ENCODE measurements at places on chromosomes 2 and 18.

- no peak for DNase-seq
Observed at GRCh38 chr2:197950006-197950405, 145.6 kb downstream of the PLCL1 start.

DNA sequence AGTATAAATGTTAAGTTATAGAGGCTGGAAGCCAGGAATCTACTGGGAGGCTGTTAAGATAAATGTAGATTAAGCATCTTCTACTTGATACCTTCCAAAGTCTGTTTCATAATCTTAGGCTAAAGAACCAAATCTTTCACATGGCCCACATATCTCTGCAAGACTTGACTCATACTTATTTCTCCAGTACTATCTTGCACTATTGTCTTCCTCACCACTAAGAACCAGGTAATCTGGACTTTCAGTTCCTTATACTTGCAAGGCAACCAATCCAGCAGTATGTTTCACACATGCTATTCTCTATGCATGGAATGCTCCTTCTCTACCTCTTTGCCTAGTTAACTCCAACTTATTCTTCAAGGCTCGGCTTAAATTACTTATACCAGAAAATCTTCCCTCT is 62.2 kb downstream of the RBMS1 start:
- no peak for DNase-seq

DNA sequence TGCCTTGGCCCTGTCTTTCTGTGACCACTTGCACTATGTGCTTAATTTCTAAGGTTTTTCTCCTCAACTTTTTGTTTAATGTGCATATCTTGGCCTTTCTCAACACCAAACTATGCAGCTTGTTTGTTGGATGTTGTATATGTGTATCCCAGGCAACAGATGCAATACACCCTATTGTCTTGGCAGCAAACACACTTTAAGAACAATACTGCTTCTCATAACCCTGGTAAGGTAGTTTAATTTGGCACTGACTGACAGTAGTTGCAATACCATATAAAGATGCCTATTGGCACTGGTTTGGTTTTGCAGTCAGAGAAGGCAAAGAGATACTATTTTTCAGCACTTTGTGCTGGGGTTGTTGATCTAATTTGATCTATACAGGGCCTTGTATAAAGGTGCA is 360.7 kb upstream of the CWC22 start:
- no peak for DNase-seq

GRCh38 chr2:2689306-2689705 is 358.2 kb upstream of the MYT1L start:
- no peak for DNase-seq

DNA sequence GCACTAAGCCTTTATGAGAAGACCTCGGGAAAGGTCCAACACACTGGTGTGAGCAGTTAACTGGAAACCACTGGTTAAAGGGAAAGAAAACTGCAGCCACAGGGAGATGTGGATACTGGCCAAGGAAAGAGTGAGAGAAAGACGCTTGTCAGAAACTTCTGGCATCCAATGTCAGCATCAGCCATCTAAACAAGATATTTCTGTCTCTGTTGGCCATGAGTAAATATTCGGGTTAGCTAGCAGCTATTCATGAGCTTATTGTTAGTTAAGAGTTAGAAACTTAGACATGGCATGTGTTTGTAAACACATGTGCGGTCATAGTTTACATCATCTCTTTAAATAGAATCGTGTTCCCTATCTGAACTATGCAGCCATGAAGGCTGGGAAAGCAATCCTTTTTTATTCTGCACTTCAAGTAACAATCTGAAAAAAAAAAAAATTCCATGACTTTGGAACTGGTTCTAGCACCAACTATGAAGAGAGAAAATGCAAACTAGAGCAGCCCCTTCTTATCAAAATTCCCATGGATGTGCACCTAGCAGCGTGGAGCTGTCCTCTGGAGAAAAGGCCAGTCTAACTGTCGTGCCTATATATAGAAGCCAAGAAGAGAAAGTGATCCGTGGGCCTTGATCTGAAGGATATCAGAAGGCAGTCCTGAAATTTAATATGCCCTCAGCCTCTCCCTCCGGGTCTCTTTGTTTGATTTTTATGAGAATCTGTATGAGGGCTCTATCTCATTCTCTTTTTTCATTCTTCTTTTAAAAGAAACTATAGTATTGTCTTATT is 84.0 kb upstream of the RFX8 start:
- no peak for DNase-seq

GRCh38 chr18:79323471-79323870 is 72.3 kb upstream of the NFATC1 start:
- DNase-seq: no peak

GRCh38 chr2:68934021-68934420 is 18.7 kb downstream of the GKN2 start:
- no peak for DNase-seq

GRCh38 chr2:203694191-203694590 is 12.2 kb upstream of the CD28 start:
- peak; percentile 57 for DNase-seq

DNA sequence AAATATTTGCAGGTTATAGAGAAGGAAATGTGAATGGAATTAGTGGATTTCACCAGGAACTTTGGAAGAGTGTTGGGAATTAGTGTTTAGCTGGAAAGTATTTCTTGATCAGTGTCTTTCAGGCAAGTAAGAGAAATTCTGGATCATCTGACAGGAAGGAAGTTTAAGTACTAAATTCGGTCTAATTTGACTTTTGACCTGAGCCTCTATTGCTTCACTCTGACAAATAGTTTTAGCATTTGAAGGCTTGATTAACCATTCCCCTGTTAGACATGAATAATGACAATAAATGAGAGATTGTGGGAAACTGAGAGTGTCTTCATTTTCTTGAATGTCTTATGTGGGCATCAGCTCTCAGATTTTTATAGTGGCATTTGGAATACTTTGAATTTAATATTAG is 16.0 kb downstream of the CCNT2 start:
- DNase-seq: no peak

GRCh38 chr18:48955830-48956261 is 5.1 kb upstream of the SMAD7 start:
- no peak for DNase-seq

GRCh38 chr2:207770602-207771404 is 1.1 kb upstream of the FZD5 start:
- DNase-seq: no peak

GRCh38 chr2:60612033-60612432 is 58.6 kb upstream of the BCL11A start:
- no peak for DNase-seq

DNA sequence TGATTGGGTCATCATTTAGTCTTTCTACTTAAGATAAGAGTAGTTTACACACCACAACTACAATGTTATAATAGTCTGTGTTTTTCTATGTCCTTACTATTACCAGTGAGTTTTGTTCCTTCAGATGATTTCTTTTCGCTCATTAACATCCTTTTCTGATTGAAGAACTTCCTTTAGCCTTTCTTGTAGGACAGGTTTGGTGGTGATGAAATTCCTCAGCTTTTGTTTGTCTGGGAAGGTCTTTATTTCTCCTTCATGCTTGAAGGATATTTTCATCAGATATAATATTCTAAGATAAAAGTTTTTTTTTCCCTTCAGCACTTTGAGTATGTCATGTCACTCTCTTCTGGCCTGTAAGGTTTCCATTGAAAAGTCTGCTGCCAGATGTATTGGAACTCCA is 38.0 kb upstream of the SLC16A14 start:
- DNase-seq: no peak

DNA sequence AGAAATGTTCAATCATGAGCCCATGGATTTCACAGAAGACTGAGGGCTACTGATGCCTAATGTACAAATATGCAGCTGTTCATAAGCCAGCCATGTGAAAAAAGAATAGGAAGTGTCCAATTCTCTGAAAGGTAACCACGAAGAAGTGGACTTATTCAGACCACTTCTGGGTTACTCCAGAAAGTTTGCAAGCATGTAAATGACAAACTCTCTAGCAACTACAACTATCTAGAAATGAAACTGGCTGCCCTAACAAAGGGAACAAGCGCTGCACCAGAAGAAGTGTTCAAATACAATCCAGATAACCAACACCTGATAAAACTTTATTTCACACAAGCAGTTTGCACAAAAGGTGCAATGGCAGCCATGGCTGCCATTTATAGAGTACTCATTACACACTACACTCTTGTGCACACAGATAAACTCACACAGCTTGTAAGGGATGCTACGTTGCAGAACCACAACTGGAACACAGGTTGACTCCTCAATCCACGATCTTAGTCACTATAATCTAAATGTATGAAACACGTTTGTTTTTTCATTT is 13.9 kb downstream of the MBOAT2 start:
- DNase-seq: peak; percentile 44

DNA sequence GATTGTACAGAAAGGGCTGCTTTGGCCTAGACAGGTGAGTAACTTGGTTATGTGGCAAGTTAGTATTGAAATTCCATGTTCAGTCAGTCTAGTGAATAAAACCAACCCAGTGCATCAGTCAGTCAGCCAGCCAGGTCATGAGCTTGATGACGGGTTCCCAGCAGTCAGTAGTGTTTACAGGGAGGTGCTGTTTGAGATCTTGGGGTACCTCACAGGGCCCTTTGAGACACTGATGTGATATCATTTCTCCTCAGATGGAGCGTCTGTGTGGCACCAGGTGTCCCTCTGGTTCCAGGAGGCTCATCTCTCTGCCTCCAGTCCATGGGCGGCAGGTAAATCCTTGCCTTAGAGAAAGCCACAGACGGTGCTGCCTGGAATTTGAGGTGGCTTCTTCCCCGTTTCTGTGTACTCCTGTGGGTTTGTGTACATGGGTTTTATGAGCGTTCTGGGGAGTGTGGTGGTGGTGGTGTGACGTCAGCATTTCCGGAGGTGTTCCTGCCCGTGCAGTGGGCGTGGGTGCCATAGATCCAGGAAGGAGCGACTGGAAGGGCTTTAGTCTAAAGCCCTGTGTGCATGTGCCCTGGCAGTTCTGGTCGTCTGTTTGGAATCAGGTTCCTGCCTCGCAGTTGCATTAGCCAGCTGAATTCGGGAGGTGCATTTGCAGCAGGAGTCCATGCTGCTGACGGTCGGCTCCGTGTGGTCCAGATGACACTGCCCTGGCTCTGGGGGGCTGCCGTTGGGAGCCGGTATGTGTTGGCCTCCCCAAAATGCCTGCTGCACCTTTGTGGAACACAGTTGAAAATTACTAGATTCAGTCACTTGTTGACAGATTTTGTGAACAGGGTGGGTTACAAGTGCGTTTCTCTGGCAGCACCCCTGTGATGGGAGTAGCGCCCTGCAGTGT is 2.1 kb downstream of the CTDP1 start:
- no peak for DNase-seq

GRCh38 chr2:174198846-174199564 is 49.3 kb downstream of the OLA1 start:
- no peak for DNase-seq

- DNase-seq: peak; percentile 9
Observed at GRCh38 chr18:49023938-49024803, 73.4 kb upstream of the SMAD7 start.

GRCh38 chr2:182229297-182229696 is 197.5 kb downstream of the PDE1A start:
- no peak for DNase-seq

GRCh38 chr2:181456660-181457120 is 496 bp upstream of the ITGA4 start:
- DNase-seq: peak; percentile 58

GRCh38 chr18:61784834-61785233 is 108.0 kb downstream of the RNF152 start:
- DNase-seq: no peak

- DNase-seq: no peak
Observed at GRCh38 chr2:184113696-184114403, 484.5 kb upstream of the ZNF804A start.

DNA sequence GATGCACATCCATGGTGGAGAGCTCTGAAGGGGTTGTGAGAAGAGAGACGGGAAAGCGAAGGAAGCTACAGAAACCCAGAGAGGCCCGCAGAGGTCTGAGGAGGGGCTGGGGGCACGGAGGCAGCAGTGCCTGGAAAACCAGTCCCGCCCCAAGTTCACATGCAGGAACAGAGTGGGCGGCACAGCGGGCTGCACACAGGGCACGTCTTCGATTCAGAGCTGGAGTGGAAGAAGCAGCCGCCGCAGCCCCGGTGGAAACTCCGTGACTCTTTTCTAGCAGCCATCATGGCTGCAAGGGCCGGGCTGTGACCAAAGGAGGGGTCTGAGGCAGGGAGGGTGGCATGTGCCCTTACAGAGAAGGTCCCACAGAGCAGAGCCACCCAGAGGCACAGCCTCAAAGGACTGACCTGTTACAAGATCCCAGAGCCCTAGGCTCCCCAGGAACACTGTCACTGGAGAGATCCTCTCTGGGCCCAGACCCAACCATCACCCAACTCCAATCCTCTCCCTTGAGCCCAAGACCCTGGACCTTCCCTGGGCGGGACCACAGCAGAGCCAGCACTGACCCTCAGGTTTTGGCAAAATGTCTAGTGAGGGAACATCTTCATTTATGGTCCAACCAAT is 10.7 kb downstream of the PRKAG3 start:
- DNase-seq: no peak

DNA sequence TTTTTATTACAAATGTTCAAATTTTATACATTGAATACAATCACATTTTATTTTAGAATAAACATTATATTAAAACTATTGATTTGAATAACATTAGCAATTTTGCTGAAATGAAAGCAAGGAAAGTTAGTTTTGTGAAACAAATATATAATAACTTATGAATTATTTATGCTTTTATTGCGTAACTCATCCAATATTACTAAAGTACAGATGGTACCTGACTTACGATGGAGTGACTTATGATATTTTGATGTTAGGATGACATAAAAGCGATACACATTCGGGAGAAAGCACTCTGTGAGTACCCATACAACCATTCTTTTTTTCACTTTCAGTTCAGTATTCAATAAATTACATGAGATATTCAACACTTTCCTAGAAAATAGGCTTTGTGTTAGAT is 26.5 kb downstream of the GPR39 start:
- DNase-seq: no peak

GRCh38 chr18:53417003-53417402 is 807.5 kb downstream of the MBD2 start:
- no peak for DNase-seq

DNA sequence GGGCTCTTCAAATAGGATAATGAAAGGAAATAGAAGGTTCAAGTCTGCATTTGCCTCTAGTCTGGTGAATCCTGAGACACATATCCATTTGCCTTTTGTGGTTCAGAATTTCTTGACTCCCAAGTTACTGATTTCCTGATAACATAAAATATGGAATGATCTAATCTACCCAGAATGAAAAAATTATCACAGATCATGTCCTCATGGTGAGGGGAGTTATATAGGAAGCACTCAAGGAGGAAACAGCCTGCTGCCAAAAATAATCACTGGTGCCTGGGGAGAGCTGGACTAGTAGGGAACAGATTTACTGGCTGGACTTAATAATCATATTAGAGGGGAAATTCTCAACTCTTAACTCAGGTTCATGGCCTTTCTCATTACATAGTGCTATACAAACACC is 95.5 kb upstream of the STK17B start:
- DNase-seq: peak; percentile 76

DNA sequence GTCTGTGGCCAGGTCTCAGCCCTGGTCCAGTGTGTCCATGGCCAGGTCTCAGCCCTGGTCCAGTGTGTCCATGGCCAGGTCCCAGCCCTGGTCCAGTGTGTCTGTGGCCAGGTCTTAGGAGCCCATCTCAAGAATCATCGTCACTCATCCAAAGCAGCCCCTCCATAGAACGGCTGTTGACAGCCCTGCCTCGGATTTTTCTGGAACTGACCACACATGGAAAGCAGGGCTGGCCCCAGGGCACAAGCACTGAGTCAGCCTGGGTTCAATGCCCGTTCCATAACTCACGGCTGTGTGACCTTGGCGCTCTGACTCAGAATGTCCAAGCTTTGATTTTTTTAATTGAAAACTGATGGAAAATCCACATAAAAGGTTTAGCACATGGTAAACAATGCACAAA is 59.9 kb upstream of the SNTG2 start:
- no peak for DNase-seq
